ENCODE measurements at places on chromosomes 7 and 10.

GRCh38 chr10:61452655-61453641 lies at the start of gene TMEM26:
Gene TMEM26 (minus strand): TSS chr10:61453381. CDS start chr10:61453081, 300 bp downstream.
- peak; percentile 33 for DNase-seq

GRCh38 chr10:72276421-72277339 lies 3.0 kb downstream of the DDIT4 start:
- no peak for DNase-seq

DNA sequence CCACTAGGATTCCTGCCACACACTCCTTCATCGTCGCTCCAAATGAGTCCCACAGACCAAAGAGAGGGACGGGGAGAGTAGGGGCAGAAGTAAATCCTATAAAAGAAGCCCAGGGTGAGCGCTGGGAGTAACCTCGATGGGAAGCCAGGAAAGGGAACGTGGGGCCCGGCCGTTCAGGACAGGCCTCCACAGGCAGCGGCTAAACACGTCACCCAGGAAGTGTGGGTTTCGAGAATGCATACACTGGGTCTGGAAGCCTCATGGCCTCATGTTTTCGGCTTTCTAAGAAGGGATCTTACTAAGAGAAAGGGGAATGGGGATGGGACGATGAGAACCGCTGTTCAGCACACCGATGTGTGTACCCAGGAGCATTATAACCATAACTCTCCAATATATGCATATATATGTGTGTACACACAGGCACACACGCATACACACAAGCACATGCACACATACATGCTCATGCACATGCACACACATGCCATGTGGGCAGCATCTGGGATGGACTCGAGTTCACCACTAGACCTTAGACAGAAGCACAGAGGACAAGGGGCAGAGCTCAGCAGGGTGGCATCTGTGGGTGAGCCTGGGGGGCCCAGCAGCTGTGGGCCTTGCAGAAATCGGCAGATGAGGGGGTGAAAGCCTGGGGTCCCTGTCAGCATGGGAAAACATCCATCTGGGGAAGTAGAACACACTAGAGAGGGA lies 14.8 kb upstream of the CNPY1 start:
- DNase-seq: no peak

GRCh38 chr7:27201580-27202017 lies 1.7 kb upstream of the HOXA13 start:
- DNase-seq: no peak

DNA sequence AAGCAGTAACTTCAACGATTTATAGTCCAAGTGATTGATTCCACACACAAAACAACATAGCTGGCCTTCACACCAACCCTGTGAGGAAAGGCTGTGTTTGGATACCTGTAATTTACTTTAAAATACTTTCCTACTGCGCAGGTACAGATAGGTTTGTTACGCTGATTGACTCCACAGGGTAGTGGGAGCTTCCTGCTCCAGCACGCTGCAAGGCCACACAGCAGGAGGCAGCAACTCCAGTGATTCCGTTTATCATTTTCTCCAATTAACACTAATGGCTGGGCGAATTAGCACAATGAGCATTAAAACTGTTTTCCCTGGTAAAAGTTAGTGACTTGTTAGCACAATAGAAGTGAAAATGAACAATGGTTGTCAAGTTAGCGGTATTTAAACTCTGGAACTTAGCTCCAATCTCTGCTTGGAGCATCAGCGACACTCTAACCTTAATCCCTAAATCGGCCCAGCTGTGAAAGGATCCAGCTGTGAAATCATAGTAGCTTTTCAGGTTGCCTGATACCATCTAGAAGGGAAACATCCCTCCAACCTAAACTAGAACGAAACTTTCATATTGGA lies 959 bp downstream of the DCLRE1C start:
- DNase-seq: peak; percentile 8

- no peak for DNase-seq
These were observed 9.5 kb upstream of the SEM1 start for GRCh38 chr7:96719164-96719563.

- DNase-seq: no peak
These were observed 136.1 kb upstream of the TNRC18 start for GRCh38 chr7:5559576-5560240.

Measured in AG08395 (cell line).